Cortex of kidney (tissue), 1 donor: ENCODE measurements at places on chromosomes 7 and 10.

DNA sequence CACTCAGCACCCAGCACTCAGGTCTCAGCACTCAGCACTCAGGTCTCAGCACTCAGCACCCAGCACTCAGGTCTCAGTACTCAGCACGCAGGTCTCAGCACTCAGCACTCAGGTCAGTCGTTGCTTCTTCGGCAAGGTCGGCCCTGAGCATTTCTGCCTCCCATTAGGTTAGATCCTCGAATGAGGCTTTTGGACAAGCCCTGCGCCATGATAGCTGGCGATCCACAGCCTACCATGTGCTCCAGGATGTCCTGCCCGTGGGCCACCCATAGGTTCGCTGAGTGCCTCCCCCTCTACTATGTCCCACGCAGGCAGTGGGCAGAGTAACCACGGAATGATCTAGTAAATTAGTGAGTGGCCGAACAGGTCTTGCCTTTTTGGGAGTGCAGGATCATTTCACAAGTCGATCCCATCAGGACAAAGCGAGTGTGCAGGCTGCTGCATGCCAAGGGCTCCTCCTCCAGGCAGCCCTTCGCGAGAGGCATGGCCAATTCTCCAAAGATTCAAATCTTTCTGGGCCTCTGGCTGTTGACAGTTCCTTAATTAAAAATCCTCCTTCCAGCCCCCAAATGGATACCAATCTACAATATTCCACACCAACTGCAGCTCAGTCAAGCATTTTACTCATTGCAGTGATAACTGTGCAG is 206.3 kb downstream of the ADARB2 start:
- DNase-seq = no peak

- DNase-seq = no peak
These were observed 14.2 kb downstream of the MTURN start for GRCh38 chr7:30148951-30149459.

- no peak for DNase-seq
These were observed 216.5 kb downstream of the DNAJB6 start for GRCh38 chr7:157553256-157553655.

DNA sequence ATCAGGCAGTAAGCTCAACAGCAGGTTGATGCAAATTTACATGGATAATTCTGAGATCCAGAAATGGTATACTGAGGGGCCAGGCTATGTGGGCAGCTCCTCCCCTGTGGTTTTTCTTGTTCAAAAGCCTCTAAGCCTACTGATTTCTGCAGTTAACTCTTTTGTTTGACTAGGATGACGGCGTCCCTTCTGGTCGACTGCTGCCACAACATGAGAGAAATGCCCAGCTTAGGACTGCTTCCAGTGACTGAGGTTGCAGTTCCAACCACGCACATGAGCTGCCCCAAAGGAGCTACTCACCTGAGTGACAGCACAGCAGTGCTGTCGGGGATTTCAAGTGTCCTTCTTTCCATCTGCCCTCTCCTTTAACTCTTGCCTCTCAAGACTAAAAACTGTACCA is 973.0 kb upstream of the GHITM start:
- no peak for DNase-seq

GRCh38 chr7:6636741-6637543 is at the start of gene ZNF316:
ZNF316 (plus strand) TSS chr7:6637318; CDS start chr7:6642410, 5,092 bp downstream.
- DNase-seq = no peak

- DNase-seq = no peak
These were observed 283.8 kb downstream of the CDK14 start for GRCh38 chr7:90879924-90880323.

GRCh38 chr7:26305090-26305868 is 13.6 kb downstream of the SNX10 start:
- DNase-seq = no peak
